ENCODE measurements at places on chromosomes 4 and X.

DNA sequence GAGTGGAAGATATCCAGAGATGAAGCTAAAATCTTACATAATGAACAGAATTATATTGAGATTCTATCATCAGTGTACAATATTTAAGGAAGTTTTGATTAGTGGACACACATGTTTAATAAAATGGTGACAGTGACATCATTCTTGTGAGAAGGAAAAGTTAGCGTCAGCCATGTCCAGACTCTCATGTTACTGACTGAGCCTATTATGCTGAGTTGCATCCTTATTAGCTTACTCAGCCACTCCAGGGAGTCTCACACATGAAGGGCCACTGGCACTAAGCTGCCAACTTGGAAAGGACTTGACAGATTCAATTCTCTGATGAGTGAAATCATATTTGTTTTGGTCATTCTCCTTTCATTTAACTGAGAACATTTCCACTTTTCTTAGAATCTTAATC lies 170.6 kb downstream of the BANK1 start:
- no peak for DNase-seq

- no peak for DNase-seq
Observed at GRCh38 chrX:13791559-13791958, 25.3 kb downstream of the GPM6B start.

- no peak for DNase-seq
Observed at GRCh38 chrX:18681996-18682395, 10.1 kb upstream of the RS1 start.

GRCh38 chrX:93932471-93933220 lies 258.6 kb downstream of the FAM133A start:
- no peak for DNase-seq

DNA sequence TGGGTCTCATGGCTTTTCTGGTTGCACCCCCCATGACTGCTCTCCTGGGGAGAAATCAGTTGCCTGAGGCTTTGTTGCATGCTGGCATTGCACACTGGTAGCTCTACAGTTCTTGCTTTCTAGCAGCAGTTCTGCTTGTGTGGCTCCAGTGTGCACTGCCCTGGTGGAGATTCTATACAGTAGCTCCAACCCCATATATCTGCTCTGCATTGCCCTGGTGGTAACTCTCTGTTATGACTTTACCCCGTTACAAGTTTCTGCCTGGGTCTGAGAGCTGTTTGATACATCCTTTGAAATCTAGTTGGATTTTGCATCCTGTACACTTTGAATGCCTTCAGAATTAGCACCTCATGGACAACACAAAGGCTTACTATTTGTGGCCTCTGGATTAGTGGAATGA lies 241.4 kb upstream of the EPHA5 start:
- no peak for DNase-seq

DNA sequence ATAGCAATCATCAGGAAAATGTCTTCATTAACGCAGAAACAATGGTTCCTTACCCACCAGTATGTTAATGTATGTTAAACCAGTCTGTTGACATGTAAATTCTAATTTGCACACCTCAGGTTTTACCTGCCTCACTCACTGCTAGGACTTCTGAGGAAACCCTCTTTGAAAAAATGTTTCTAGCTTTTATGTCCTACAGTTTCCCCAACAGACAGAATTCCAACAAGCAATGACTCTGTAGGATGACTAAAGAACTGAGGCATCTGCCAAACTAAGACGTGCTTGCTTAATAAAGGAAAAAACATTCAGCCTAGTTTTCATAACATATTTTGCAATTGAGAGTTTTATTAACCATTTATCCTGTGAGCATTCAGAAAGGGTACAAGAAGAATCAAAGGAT lies 20.6 kb upstream of the SOX3 start:
- no peak for DNase-seq

- DNase-seq = no peak
Observed at GRCh38 chr4:73780243-73780642, 39.9 kb downstream of the CXCL8 start.

DNA sequence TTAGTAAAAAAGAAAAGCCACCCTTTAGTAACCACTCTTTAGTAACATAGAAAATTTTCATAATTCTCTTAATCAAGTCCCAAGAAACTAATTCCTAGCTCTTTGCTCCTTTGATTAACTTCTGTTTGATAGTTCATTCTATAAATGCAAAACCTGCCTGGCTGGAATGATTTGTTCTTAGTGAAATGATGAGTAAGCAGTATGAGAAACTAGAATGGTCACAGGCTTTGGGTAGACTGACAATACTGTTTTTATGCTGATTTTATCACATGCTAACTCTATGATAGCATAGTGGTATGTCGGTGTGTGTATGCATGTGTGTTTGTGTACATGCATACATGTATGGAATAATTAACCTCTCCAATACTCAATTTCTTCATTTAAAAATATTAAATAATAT lies 81.2 kb downstream of the SYTL5 start:
- DNase-seq = no peak

DNA sequence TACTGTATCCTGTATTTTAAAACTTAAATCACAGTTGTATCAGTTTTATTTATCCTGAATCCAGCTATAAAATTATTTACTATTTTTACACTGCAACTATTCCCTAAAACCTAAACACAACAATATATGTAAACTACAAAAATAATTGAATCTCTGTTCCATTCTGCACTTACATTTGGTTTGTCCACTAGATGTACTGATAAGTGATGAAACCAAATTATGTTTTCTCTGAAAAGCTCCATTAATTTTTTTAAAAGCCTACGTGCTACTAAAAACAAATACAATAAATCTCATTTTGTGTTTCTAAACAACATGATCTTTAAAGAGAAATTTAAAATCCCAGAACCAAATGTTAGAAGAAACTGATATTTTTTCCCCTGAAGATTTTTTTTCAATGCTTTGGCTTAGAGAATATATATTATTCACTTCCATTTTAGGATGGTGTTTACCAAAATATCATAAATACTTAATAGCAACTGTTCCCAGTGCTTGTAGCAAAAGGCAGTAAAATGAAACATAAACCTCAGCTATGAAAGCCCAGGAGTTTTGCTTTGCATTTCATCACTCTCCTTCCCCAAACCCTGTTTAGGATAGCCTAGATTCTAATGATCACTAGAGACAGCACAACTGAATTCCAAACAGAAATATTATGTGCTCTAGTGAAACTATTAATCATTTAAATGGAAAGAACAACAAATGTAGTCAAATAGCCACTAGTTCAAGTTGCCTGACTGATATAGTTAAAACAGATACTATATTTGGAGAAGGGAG lies 19.7 kb downstream of the ANTXR2 start:
- no peak for DNase-seq

GRCh38 chr4:183409483-183409882 lies 35.0 kb upstream of the CDKN2AIP start:
- no peak for DNase-seq

- no peak for DNase-seq
Observed at GRCh38 chrX:137363559-137363958, 202.4 kb upstream of the ZIC3 start.

DNA sequence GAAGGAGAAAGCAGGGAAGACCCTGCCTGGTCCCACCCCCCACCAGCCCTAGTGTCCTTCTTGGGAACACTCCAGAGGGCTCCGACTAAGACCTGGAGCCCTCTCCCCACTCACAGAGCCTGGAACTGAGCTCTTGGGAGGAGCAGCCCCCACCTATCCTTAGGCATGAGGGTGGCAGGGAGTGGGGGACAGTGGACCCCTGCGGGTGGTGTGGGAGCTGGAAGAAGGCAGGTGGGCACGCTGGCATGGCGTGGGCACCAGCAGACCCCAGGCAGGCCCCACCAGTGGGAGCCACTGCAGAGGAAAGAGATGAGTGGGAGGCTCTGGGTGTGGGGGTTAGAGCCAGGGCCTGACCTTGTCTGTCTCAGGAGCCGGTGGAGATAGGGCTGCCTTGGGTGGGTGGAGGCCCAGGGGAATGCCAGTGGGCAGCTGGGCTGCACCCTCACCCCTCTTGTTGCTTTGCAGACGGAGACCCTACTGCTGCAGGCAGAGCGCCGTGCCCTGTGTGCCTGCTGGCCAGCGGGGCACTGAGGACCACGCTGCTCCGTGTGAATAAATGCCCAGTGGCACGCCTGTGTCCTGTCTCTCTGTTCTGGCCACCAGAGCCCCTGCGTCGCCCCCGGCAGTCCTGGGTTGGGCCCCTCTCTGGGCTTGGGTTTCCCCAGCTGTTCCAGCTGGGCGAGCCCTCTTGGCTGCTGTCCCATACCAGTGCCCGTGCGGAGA lies 15.6 kb upstream of the NAT8L start:
- DNase-seq = no peak

DNA sequence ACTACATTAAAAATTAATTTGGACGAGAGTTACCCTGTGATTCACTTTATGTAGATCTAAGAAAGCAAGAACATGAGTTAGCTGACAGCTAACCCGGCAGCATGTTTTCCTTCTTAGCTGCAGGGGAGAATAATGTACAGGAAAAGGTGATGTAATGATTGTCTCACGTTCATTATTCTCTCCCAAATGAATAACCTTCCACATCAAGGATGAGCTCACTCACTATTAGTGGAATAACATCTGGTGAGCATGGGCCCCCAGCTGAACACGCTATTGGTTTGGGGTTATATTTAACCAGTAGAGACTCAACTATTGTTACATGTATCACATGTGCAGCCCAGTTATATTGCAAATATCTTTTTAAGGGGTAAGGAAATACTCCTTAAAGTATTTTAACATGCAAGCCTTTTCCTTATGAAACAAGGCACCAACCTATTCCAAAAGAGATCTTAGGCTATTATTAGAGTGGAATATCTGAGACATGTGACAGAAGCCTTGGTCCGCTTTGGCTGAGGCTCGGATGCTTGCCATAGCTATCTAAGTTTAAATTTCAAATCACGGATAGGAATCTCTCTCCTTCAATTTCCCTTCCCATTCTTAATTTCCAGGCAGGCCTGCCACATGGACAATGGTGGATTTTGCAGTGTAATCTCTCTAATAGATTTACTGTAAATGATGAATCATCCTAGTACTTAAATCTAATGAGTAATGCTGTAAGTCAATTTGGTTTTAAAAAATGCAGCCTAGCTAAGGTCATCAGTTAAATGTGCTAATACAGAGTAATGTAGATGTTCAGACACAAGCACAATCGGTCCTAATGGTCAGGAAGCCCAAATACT lies 99.0 kb upstream of the OTUD4 start:
- DNase-seq = no peak

- DNase-seq = peak; percentile 2
Observed at GRCh38 chr4:52982255-52982945, 120.3 kb downstream of the RASL11B start.

GRCh38 chr4:169348541-169348940 lies 77.8 kb upstream of the SH3RF1 start:
- no peak for DNase-seq

DNA sequence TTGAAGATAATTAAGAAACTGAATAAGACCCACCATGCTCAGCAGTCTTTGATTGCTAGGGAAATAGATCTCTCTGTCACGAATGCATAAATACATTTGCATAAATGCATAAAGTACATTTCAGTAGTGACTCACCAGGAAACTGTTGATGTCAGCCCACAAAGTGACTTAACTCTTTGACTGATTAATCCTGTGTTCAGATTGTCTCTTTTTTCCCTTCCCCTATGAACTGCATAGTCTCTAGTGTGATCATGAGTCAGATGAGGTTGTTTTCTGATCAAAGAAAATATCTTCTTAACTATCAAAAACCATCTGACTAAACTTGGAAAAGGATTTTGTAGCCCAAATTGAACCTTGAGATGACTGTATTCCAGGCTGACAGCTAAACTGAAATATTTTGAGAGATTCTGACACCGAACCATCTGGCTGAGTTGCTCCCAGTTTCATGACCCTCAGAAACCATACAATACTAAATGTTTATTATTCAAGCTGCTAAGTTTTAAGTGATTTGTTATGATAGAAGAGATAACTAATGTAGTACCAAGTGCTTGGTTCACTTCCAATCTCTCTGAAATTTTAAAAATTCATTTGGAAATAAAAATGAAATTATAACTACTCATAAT lies 1381.5 kb upstream of the AGA start:
- no peak for DNase-seq

DNA sequence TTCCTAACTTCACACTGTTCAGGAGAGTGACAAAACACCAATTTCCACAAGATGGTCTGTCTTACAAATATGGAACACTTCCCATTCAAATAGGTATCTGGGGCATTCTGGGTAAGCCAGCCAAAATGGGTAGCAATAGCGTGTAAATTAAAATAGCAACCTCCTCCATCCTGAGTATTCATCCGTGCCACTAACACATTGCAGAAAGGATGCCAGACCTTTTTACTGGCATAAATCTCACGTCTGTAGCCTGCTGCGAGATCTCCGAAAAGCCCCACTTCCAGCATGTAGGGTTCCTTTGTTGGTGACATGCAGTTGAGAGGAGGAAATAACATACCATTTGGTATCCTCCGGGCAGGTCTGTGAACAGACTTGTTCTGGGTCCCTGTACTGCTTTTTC lies 52.7 kb upstream of the RAI2 start:
- DNase-seq = no peak

DNA sequence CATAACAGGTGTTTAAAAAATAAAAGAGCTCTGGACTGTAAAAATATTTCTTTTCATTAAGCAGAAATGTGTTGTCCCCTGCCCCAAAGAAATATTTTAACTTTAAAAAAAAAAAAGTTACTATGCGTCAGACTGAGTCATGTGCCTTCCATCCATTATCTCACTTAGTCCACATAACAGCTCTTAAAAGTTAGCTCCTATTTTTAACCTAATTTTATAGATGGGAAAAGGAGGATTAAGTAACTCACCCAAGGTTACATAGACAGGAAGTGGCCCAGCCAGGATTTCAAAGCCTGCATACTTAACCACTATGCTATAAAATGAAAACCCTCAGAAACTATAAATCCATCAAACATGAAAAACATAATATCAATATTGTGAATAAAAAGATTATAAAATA lies 97.7 kb downstream of the MANBA start:
- DNase-seq = no peak

GRCh38 chr4:175380841-175381240 lies 431.2 kb downstream of the GPM6A start:
- no peak for DNase-seq

GRCh38 chrX:24876530-24877287 lies 139.1 kb downstream of the ARX start:
- DNase-seq = no peak

DNA sequence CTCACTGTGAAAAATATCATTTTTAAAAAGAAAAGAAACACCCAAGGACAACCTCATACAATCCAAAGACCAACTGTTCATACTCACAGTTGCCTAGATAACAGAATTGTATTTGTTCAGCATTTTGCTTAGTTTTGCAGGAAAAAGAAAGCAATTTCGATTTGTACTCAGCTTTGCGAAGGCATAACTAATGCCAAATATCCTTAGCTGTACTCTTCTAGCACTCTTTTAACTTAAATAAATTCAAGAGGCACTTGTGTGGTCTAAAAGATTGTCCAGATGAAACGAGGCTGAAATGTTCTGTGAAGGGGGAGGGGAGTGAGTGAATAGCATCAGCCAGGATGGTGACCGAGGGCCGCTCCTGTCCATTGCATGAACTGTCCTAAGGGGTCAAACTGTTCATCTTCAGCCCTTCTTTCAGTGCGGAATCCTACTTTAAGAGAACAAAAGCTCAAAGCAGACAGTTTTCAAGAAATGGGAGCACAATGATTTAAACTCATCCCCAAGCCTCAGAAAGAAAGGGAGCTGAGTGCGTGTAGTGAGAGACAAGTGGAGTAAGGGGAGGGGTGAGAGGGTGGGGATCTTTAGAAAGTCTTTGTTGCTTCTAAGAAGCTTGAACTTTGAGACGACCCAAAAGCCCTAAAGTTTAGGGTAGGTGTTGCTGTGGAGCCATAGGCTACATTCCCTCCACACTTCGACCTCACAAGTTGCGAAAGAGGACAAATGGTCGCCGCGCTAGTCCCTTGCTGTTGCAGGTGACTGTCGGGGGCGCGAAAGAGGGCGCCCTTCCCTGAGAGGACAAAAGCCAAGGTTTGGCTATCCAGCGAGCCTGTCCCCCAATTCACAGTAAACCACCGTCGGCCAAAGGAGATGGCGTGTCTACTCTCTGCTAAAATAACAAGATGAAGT lies 4.0 kb upstream of the NEUROG2 start:
- DNase-seq = no peak
